GDM1 (cell line): ENCODE measurements at places on chromosomes 13 and 19.

- DNase-seq = peak; percentile 73
Observed at GRCh38 chr19:45508861-45509691, 1.8 kb downstream of the VASP start.

GRCh38 chr19:52296400-52296772, 583 bp upstream of the ZNF480 start:
- DNase-seq = no peak

DNA sequence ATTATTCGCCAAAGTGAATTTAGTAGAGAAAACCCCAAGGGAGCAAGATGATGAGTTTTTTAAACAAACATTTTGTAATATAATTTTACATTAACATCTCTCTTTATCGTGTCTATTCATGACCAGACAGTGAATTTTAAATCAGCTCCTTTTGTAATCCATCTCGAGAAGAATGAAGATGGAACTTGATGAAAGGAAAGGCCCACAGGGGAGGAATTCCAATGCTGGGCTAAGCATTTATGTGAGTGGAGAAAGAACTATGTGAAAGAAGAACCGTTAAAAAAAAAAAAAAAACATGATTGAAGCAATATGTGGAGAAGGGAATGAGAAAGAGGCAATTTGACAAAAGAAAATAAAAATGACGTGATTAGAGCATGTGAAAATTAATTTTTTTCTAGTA, 170.6 kb downstream of the KCTD12 start:
- no peak for DNase-seq

DNA sequence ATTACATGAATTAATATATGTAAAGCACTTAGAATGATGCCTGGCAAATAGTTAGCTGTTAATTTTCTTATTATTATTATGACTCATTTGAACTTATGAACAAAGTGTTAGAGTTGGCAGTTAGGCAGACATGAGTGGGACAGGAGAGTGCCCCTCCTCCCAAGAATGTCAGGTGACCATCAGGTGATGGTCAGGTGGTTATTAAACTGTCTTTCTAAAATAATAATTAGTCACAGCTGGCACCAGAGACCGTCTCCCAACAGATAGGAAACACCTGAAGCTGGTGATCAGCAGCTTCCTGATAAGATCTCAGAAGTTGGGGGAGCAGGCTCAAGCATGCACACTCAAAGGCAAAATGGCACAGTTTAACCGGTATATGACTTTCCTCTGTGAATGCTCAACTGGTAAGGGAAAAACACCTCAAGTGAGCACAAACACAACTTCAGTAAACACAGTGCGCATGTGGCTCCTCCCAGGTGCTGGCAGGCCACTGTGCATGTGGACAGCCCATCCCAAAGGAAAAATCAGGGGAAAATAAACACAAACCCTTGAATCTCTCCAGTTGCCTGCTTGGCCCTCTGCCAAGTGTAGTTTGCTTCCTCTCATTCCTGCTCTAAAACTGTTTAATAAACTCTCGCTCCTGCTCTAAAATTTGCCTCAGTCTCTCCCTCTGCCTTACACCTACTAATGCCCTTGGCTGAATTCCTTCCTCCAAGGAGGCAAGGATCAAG, 54.0 kb downstream of the FLT1 start:
- DNase-seq = no peak

- peak; percentile 40 for DNase-seq
Observed at GRCh38 chr13:79392882-79393563, 13.0 kb downstream of the RBM26 start.

DNA sequence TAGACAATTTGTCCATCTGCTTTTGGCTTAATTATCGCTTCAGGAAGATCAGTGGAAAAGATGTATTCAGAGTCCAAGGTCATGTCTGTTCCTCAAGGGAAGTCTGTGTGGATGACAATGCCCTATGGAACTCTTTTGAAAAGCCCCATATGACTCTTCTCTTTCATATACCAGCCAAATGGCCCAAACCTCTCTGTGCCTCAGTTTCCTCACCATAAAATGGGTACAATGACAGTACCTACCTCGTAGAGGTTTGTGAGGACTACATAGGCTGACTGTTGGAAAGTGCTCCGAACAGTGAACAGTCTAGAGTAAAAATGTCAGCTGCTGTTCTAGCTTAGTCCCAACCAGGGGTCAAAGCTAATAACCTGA, 104.6 kb downstream of the COL4A2 start:
- DNase-seq = no peak

- no peak for DNase-seq
Observed at GRCh38 chr19:16886305-16886880, 2.4 kb upstream of the F2RL3 start.

DNA sequence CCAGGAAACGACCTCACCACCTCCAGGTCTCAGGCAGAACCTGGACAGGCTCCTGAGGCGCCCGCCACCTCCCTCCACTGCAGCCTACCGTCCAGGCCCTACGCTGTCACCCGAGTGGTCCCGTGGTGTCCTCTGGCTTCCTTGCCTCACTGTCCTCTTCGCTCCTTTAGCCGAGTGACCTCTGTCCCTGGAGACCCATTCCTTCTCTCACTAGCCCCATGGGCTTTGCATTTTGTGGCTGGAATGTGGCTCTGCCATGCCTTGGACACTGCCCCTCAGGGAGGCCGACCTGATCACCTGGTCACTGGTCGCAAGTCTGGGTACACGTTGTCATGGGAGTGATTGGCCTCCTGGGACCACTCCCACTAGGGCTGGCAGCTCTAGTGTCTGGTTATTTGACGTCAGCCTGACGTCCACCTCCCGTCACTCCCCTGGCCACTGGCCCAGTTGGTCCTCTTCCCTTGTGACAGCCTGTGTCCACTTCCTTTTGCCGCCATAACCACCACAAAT, 17.9 kb downstream of the SLC25A42 start:
- DNase-seq = no peak

- no peak for DNase-seq
Observed at GRCh38 chr13:45949161-45949560, 97.6 kb upstream of the SIAH3 start.

DNA sequence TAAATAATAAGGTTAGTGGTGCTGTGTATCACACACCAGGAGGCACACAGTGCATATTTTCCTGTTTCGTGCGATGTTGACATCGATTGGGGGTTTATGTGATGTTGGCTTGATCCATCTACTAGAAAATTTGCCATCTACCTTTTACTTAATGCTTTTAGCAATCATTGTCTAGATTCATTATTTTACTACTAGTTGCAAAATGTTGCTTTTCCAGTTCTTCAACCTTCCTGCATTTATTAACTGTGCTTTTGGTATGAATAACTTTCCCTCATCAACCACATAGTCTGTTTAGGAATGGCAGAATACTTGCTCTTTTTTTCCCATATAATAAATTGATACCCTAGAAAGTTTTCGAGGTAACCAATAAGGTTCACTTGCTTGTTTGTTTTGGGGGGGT, 17.5 kb downstream of the C13orf42 start:
- DNase-seq = no peak

GRCh38 chr13:51147732-51148131, 36.7 kb upstream of the C13orf42 start:
- DNase-seq = no peak

DNA sequence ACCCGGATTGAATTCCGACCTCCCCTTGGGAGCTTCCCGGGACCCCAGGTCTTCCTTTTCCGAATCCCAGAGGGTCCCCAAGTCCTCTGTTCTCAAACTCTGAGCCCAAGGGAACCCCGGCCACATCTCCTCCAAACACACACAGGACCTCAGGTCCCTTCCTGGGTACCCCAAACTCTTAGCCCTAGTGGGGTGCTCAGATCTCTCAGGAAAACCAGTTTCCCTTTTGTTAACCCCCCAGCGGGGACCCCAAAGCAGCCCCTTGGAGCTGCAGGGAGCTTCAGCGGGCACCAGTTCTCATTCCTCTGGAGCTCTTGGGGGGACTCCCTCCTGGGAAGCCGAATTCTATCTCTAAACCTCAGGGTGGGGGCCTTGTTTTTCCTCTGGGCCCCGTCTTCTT, 774 bp downstream of the CACNG6 start:
- DNase-seq = no peak

DNA sequence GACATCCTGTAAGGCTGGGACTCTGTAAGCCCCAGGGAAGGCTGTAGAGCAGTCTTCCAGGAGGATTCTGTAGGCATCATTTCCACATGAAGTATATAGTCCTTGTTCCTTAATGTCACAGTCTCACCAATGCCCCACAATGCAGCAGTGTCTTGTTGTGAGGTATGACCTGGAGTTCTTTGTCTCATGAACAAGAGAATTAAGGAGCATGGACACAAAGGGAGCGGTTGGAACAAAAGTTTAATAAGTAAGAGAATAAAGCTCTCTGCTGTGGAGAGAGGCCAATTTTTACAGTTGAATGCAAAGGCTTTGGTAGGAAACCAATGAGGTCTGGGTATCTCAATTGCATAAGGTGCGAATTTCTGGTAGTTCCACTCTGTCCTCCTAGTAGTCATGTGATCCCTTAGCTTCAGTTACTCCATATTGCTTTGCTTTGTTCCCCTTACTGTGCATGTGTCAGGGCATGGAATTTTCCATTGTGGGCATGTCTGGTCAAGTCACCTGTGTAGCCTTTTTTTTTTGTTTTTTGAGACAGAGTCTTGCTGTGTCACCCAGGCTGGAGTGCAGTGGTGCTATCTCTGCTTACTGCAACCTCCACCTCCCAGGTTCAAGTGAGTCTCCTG, 124.3 kb upstream of the TMTC4 start:
- DNase-seq = no peak

GRCh38 chr19:1855040-1855827, 7.0 kb upstream of the REXO1 start:
- peak; percentile 91 for DNase-seq

- no peak for DNase-seq
Observed at GRCh38 chr13:51255556-51255955, 33.4 kb downstream of the FAM124A start.

DNA sequence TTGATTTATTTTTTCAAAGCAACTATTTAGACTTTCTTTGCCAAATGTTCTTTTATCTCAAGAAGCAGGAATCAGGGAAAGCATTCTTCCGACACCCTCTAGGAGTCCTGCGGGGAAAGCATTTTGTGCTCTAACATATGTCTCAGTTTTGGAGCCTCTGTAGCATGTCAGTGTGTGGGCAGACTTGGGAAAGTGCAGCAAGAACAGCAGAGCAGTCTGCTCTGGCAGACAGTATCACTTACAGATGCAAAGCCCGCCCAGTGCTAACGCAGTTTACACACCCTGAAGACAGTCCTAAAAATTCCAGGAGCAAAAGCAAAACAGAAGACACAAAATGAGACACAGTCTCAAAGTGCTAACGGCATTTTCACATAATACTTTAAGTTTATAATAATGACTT, 393.5 kb downstream of the KLF12 start:
- DNase-seq = no peak

DNA sequence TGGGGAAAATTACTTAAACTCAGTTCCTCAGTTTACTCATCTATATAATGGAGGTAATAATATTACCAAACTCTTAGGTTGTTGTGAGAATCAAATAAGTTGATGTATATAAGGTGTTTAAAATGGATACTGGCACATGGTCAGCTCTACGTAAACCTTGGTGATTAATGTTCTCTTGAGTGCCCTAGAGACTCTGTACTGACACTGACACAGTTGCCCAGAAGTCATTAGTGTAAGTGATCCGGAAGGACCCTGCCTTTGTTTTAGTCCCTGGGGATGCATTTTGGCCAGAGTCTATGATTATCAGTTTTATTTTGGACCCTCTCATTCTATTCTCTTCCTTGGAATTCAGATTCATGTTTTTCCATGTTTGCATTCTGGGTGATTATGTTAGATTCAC, 31.9 kb downstream of the CHST8 start:
- DNase-seq = no peak

DNA sequence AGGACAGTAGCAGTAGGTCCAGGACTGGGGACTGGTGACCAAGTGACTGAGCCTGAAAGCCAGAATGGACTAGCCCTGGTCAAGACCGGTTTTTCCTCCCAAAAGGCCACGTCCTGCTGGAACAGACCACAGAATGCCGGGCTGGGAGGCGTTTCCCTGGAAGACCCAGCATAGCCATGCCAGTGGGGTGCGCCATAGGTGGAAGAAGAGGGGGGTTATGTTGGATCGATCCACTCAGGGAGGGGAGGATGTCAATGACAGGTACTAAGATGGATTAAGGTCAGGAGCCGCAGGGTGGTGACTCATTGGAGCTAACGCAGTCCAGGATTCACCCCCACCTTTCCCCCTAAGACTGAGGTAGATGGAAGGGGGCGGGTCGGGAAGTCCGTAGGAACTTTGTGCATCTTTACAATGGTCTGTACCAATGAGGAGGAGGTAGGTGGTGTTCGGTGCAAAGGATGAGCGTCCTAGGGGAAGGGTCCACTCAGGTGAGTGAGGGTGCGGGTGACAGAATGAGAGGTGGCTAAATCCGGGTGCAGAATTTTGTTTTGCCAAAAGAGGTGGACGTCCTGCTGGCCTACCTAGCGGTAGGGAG, 21.0 kb downstream of the VASP start:
- DNase-seq = no peak

- DNase-seq = no peak
Observed at GRCh38 chr13:36530861-36531590, 98.7 kb downstream of the CCNA1 start.

DNA sequence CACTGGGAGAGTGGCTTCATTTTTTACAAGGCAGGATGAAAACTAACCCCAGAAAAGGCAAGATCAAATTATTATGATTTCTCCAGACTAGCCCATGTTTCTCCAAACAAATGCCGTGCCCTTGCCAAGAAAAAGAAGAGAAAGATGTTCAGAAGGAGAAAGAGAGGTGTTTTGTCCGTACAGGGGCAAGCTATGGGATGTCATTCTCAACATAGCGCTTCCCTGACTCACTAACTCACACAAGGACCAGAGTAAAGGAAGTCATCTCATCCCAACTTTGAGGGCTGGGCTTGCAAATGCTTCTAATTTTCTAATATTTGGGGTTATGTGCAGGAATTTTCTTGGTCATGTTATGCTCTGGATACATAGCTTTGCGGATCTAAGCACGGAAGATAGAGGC, 224.2 kb upstream of the MAB21L1 start:
- DNase-seq = no peak

GRCh38 chr13:50596776-50597203, 246.7 kb downstream of the DLEU7 start:
- DNase-seq = no peak

GRCh38 chr13:27792393-27793218, at the start of gene GSX1:
GSX1 (plus strand) TSS chr13:27792483; CDS start chr13:27792691, 208 bp downstream.
- peak; percentile 10 for DNase-seq

DNA sequence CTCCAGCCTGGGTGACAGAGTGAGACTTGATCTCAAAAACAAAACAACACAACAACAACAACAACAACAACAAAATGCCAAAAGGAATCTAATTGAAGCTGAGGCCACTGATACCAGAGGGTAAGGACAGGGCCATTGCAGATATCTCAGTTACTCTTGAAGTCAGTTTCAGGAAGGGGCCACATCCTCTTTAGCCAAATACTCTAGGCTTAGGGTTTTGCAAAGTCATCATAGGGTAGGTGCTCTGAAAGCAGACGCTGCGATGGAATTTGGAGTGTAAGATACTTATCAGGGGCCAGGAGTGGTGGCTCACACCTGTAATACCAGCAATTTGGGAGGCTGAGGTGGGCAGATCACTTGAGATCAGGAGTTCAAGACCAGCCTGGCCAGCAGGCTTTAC, 46.6 kb upstream of the UBAC2 start:
- DNase-seq = peak; percentile 27

DNA sequence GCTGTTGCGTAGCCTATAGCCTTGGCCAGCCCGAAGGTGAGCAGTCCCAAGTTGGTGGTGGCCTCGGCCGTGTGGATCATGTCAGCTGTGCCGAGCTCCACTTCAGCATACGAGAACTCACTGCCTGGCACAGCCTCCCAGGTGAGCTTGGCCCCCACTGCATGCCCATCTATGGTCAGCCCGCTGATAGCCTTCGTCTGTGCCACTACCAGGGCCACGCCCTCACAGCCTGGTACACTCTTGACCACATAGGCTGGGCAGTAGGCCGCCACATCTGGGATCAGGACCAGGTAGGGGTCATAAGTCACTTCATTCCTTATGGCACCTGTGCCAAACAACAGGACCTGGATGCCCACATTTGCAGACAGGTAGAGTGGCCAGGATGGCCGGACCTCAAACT, 7.4 kb downstream of the FCGBP start:
- DNase-seq = no peak
